ENCODE measurements at places on chromosomes 3 and 15.

GRCh38 chr15:101433396-101433795 is 56.1 kb downstream of the PCSK6 start:
- DNase-seq, result no peak

GRCh38 chr15:64156652-64157331 is 5.3 kb downstream of the SNX22 start:
- DNase-seq, result no peak

DNA sequence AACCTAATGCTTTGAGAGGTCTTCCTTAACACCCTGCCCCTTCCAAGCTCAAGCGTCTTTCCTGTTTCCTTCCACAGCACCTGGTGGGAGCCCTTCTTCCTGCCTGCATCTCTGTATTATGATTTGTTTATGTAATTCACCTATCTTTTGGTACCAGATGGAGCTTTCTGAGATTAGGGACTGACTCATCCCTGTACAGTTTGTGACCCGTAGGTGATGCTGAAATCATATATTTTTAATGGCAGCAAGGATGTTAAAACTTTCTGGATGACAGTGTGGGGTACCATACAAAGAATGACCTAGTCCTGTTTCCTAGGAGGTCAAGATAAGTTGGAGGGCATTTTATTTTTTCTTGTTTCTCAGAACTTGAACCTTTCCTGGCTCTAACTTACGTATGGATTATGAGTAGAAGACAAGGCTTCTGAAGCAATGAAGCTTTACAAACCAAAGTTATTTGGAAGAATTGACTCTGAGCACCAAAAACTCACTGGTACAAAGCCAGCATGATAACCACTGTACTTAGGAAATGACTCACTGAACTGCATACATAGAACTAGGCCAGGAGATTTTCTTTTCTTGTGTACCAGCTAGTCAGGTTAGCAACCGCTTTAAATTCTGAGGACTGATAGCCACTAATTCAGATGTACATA is 46.6 kb downstream of the HHLA2 start:
- DNase-seq, result no peak

GRCh38 chr3:35721628-35722027 is 82.3 kb downstream of the ARPP21 start:
- DNase-seq, result no peak

DNA sequence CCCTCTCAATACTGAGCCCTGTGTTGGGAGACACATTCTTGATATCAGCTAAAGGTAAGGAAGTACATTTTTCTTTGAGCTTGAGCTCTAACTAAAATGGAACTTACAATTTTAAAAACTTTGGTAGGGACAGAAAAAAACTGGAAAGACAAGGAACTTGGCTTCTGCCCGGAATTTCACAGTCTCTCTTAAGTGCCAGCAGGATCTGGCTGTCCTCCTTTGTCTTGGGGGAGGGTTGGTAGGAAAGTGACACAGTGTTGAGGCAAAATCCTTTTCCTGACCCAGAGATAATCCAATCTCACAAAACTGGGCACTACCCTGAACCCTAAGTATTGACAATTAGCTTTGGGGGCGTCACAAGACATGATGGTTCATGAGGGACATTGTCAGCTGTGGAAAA is 45.3 kb downstream of the ZPLD1 start:
- DNase-seq, result no peak
